ENCODE measurements at places on chromosomes 4 and X.

DNA sequence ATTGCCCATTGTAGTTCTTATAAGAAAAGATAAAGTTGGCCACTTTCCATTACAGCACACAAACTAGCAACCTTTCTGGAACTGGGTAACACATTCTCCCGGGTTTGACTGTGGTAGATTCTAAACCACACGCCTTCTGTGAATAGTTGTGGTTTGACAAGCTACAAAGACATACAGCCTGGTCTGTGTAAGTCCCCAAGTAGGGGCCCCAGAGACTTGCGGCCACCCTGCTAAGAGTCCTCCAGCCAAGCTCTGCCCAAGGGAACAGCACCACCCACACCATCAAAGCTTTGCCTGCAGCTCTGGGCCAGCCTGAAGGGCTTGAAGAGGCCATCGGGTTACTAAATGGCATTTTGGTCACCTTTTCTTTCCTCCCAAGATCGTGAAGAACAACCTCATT is 203.4 kb downstream of the MAML3 start:
- peak; percentile 67 for DNase-seq

GRCh38 chr4:139167774-139168444 is 9.1 kb downstream of the ELF2 start:
- peak; percentile 60 for DNase-seq

DNA sequence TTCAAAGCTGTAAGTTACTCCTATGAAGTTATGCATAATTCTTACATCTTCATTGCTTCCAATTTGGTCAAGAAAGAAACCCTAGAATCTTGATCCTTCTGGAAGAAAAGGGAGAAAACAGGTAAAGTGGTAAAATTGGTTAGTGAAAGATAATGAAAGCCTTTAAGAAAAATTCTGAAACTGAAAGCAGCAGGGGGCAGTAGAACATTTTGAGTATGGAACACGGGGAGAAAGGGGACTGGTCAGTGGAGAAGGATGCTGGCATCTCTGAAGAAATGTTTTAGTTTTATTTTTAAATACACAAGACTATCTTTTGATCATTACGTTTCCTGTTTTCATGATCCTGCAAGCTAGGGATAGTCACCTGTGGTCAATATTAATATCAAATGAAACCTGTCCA is 54.3 kb downstream of the SLIT2 start:
- no peak for DNase-seq

- no peak for DNase-seq
Observed at GRCh38 chr4:47936336-47936735, 22.0 kb upstream of the NFXL1 start.

GRCh38 chrX:25650216-25650820 is 487.8 kb upstream of the MAGEB18 start:
- DNase-seq, result no peak

GRCh38 chrX:63128509-63128908 is 222.6 kb downstream of the SPIN4 start:
- no peak for DNase-seq

DNA sequence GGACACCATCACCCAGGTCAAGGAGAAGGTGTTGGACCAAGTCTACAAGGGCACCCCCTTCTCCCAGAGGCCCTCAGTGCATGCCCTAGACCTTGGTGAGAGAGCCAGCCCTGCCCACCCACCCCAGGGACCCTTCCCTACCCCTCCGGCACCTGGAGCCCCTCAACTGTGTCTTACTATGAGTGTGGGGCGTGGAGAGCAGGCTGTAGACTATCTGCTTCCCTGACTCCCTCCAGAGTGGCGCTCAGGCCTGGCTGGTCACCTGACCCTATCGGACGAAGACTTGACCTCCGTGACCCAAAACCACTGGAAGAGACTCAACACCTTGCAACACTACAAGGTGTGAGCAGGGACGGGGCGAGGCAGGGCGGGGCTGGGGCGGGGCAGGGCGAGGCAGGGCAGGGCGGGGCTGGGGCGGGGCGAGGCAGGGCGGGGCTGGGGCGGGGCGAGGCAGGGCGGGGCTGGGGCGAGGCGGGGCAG is 4.7 kb upstream of the SRPK3 start:
- DNase-seq, result no peak

- peak; percentile 78 for DNase-seq
Observed at GRCh38 chr4:40251366-40251765, 54.5 kb downstream of the RHOH start.

DNA sequence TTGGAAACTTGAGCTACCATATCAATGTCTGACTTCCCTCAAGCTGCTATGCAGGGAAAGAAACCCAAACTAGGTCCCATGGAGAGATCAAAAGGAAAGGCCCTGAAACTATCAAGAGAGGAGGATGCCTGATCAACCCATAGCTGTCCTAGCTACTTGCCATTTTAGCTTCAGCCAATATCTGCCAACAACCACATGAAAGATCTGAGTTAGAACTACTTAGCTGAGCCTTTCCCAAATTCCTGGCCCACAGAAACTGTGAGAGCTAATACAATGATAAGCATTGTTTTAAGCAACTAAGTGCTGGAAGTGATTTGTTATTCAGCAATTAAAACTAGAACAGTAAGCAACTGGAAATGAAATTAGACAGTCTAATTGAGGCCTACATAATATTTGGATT is 6.3 kb upstream of the ARHGEF38 start:
- DNase-seq, result no peak

GRCh38 chr4:64807821-64808220 is 398.6 kb upstream of the TECRL start:
- DNase-seq, result no peak

DNA sequence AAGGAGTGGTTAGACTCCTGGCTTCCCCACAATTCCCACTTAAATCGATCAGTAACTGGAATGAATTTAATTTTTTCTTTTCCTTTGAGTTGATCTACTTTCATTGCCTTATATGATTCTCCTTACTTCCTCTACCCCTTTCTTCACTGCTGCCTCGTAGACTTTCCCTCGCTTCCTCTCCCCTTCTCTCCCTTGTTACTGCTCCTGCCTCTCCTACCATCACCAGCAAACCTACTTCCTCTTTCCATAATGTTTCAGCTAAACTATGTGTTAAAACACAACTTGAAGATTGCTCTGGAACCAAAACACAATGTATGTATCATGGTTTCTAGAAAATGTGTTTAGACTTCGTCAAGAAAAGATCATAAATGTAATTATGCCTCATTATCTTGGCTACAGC is 132.0 kb upstream of the TET2 start:
- DNase-seq, result no peak

GRCh38 chr4:156906325-156906724 is 65.3 kb downstream of the PDGFC start:
- DNase-seq, result no peak

DNA sequence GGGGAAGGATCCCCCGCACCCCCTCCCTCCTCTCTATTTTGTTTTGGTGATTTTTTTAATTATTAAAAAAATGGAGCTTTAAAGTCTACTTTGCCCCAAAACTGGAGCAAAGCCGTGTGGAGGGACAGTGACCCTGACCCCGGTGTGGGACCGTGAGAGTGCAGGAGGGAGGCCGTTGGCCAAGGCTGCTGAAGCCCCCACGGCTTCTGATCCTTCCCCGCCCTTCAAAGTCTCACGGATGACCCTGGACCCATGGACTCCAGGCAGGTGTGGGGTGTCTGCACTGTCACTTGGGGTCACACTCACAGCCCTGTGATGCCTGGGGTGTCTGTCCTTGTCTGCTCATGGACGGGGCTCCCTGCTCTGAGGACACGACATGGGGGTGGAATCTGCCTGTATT is 133.3 kb downstream of the CPZ start:
- DNase-seq, result no peak

- DNase-seq, result no peak
Observed at GRCh38 chr4:93731456-93731855, 97.1 kb upstream of the ATOH1 start.

DNA sequence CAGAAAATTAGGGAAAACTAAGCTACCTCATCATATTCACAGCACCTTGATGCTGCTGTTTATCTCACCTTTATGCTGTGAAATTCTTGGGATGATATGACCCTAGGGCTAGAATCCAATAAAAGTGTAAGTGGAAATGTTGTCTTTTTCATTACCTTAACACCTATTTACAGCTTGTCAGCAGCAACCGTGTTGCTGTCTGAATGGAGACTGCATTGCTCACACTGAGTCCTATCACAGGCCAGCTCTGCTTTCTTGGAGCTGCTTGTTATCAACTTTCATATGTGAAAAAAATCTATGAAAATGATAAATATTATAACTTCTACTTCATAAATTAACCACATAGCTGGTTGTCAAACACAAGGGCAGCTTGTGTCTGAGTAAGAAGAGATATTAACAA is 789.5 kb downstream of the TECRL start:
- DNase-seq, result no peak

DNA sequence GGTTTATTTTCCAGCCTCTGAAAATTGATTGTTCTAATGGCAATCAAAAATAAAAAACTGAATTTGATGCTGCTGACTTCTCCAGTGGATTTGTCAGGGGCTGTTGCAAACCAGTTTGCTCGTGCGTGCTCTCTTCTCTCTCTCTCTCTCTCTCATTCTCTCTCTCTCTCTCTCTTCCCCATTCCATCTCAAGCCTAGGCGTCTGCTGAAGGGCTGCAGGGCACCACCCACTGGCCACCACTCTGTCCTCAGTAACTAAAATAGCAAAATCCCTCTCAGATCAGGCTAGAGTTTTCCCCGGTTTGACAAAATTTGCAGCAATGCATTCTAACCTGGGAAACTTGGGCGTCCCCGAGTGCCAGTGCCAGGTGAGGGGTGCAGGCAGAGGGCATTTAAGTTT is 19.4 kb downstream of the NKX6-1 start:
- no peak for DNase-seq

GRCh38 chr4:20870436-20870835 is 170.2 kb downstream of the PACRGL start:
- DNase-seq, result no peak

- no peak for DNase-seq
Observed at GRCh38 chr4:41377196-41377595, 120.5 kb downstream of the UCHL1 start.

GRCh38 chr4:161197912-161198311 is 965.9 kb downstream of the FSTL5 start:
- DNase-seq, result no peak

GRCh38 chr4:128463006-128463405 is 175.4 kb upstream of the PGRMC2 start:
- no peak for DNase-seq

DNA sequence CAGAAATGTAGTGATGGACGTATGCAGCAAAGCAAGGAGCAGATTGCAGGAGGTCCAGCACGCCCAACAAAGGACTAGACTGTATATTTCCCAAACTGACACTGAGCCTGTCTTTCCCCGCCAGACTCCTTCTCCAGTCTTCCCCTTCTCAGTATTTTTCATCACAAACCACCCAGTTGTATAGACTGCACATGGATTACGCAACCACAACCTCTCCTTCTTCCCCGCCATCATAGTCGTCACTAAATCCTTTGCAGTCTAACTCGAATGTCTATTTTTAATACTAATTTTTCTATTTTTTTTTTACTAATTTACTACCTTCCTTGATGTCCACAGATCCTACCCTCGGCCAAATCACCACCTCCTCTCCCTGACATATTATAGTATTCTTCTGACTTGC is 105.4 kb downstream of the MTNR1A start:
- DNase-seq, result no peak

DNA sequence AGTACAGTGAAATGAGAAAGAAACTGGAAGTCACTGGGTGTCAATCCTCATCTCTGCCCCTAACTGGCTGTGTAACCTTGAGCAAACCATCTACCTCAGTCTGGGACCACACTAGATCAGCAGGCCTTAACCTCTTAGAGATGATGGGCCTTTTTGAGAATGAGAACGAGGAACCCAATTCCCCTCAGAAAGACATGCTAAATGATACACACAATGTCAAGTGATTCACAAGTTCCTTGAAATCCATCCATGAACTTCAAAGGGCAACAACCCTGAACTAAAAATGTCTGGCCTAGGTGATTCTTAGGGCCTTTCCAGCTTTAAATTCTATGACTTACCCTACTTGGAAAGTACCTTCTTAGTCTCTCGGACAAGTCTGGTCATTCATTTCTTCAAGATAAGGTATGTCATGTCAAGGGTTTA is 47.4 kb downstream of the ACSL4 start:
- no peak for DNase-seq

DNA sequence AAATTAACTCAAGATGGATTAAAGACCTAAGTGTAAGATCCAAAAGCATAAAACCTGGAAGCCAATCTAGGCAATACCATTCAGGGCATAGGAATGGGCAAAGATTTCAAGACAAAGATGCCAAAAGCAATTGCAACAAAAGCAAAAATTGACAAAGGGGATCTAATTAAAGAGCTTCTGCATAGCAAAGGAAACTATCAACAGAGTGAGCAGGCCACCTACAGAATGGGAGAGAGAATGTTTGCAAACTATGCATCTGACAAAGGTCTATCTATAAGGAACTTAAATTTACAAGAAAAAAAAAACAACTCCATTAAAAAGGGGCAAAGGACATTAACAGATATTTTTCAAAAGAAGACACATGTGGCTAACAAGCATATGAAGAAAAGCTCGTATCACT is 171.9 kb downstream of the RAB28 start:
- DNase-seq, result no peak

DNA sequence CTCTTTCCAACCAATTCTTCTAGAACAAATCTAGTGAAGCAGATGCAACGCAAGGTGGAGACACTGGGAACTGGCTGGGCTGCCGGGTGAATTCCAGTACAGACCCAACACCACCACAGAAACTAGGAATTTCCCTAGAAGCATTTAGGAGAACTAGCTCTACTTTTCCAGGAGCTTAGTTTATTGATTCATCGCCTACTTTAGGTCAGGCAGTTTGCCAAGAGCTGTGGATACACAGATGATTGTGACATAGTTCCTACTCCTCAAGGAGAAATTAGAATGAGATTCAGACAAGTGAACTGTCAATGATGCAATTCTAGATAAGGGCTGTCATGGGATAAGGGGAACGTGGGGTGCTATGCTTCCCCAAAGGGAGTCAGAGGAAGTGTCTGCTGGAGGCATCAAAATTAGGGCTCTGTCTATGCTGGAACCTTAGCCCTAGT is 350.0 kb downstream of the CAMK2D start:
- peak; percentile 88 for DNase-seq

DNA sequence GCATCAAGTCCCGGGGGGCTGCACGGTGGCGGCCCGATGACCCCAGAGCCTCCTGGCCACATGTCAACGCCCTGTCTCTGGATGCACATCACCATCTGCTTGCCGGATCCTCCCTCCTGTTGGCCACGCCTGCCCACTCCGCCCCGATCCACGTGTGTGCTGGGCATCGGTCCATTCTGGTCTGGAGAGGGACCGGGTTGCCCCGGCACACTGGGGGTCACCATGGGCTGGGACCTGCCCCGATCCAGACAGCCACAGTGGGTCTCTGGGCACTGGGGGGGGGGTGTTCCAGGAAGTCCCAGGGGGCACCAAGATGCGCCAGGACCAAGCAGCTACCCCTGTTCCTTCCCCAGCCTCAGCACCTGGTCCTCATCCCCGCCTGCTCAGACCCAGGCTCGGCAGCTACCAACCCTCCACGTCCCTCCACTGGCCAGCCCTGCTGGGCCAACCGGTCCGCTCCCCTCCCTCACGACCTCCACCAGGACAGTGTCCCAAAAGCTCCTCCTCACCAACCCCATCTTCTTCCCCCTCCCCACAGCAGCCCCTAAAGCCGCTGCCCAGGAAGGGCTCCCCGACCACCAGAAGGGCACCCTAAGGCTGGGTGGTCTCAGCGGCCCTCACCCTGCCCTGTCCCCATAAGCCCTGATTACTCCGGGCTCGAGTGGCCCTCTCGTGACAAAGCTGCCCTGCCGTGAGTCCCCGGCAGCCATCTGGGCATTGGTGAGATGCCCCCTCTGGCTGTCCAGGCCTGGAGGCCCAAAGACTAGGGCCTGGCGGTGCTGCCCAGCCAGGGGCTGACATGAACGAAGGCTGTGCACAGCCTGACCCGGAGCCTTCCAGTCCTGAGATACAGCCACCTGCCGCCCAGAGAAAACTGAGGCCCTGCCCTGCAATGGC is 4.6 kb downstream of the CTBP1 start:
- no peak for DNase-seq

Measured in LHCN-M2 (cell line).